ENCODE measurements at places on chromosomes 4 and X.

DNA sequence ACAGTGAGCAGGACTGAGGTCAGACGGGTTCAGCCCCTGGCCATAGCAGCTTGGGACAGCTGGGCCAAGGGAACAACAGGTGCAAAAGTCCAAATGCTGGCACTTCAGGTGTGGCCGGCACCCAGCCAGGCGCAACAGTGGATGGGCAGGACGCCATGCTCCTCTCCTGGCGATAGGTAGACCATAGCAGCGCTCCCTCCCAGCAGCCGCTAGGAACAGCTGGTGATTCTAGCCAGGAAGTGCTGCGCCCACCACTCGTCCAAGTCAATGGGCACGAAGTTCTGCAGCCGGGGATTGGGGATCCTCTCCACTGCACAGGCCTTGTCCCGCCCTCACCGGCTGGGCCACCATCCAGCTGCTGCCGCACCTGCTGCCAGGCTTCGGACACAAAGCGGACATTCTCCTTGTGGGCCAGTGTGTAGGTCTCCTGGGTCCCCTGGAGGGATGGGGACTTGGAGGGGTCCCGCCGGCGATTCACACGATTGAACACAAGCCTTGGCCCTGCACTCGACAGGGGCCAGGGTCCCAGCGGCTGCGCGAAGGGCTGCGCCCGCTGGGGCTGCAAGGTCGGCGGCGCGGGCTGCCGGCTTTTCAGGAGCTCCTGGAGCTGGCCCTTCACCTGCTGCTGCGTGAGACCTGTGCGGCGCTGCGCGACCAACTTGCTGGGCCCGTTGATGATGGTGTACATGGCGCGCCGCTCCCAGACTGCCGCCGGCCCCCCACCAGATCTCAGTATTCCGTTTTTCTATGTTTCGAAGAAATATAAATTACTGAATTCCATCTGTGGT is 227.5 kb upstream of the STK26 start:
- no peak for DNase-seq

GRCh38 chrX:31551913-31552312 is 480.1 kb upstream of the FTHL17 start:
- no peak for DNase-seq

DNA sequence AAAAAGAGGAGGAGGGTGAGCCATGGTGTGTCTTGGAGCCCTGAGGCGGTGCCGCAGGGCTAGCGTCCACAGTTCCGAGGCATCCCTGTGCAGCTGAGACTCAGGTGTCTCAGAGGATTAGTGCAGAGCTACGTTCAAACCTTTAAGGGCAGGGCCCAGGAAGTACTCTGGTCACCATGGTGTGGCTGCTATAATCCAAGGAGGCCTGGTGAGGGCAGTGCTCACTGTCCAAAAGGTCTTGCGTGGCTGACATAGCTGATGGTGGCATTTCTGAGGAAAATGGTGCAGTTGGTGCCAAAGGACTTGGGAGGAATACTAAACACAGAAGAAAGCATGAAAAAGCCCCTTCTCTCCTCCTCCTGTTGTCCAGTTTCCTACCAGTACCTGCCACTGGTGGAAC is 146.9 kb downstream of the DCHS2 start:
- DNase-seq, result no peak

DNA sequence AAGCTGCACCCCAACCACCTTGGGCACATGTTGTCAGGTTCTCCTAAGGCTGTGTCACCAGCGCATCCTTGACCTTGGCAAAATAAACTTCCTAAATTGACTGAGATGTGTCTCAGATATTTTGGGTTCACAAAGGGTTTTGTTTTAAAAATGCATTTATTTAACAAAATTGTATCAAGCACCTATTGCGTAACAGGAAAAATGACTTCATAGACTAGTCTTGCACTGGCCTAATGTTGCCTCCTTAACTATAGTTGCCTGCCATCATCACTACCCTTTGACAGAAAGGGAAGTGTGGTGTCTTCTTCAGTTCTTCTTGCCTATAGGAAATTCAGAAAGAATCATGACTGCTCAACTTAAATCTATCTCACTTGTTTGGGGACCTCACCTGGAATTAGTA is 374.2 kb downstream of the SH2D1A start:
- no peak for DNase-seq

DNA sequence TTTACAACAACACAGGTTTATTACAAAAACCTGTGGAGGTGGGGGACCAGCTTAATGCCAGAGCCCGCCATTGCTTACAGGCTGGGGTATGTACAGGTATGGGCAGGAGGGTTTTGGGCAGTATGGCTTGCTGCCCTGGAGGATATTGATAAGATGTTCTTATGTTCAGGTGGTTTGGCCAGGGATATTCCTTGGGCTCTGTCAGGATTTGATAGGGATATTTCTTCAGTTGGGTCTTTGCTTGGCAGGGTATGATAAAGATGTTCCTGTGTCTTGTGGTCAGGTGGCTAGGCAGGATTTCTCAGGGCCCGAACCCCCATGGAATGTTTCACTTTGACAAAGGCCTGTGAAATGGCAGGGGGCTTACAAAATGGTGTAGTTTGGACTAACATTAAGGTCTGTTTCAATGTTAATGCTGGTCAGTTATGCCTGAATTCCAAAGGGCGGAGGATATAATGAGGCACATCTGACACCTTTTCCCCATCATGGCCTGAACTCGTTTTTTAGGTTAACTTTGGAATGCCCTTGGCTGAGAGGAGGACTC is 3.1 kb downstream of the MGST2 start:
- DNase-seq, result no peak

GRCh38 chr4:156521631-156522030 is 450.0 kb downstream of the PDGFC start:
- DNase-seq, result no peak

GRCh38 chr4:162931286-162931685 is 235.4 kb downstream of the NAF1 start:
- DNase-seq, result no peak

GRCh38 chrX:138082896-138083295 is 517.0 kb downstream of the ZIC3 start:
- no peak for DNase-seq

- DNase-seq, result no peak
These were observed 505.3 kb upstream of the CPEB2 start for GRCh38 chr4:14496969-14497368.

DNA sequence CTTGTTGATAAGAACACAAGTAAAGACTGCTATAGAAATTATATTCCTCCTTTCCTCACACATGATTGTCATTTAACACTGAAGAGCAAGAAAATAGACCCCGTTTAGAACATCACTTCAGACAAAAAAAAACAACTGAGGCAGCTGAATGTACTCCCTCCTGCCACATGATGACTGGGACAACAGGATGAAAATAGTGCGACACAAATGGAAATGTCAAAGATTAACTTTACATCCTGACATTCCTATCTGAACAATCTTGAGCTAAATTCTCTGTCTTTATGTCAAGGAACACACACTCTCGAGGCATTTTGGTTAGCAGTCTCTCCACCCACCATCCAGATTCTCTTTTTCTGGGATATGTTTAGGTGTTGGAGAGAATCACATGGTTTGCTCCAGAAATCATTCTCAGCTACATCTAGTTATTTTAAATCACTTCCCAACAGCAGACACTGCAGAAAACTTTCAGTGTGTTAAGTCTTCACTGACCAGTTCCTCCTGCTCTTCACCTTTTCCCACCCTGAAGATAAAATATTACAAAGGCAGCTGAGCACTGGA is 16.3 kb upstream of the KCNIP4 start:
- no peak for DNase-seq

DNA sequence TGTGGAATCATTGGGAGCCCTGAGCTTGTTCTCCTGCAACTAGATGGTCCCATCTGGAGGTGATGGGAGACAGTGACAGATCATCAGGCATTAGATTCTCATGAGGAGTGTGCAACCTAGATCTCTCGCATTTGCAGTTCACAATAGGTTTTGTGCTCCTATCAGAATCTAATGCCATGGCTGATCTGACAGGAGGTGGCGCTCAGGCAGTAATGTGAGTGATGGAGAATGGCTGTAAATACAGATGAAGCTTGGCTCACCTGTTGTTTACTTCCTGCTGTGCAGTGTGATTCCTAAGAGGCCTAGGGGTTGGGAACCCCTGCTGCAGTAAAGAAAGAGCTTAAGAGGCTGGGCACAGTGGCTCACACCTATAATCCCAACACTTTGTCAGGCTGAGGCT is 42.2 kb upstream of the PUDP start:
- DNase-seq, result no peak

GRCh38 chr4:182842759-182843390 is 74.3 kb downstream of the DCTD start:
- DNase-seq, result no peak

- no peak for DNase-seq
These were observed 19.3 kb downstream of the SEL1L3 start for GRCh38 chr4:25843340-25844097.

GRCh38 chrX:48468247-48468671 is 1.8 kb downstream of the SLC38A5 start:
- no peak for DNase-seq

DNA sequence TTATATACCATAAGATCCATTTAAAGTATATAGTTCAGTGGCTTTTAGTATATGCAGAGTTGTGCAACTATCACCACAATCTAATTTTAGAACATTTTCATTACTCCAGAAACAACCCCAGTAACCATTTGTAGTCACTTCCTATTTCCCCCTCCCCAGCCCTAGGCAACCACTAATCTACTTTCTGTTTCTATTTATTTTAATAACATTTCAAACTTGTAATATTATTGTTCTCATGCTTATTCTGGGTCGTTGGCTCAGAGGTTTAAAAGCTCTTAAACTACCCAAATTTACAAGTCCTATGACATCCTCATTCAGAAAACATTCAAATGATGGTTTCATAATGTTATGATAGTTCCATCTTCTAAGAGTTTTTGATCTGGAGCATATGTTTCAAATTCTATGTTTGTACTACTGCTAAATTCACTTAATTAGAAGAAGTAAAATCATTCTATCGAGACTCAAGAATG is 18.4 kb downstream of the XIAP start:
- DNase-seq, result no peak

DNA sequence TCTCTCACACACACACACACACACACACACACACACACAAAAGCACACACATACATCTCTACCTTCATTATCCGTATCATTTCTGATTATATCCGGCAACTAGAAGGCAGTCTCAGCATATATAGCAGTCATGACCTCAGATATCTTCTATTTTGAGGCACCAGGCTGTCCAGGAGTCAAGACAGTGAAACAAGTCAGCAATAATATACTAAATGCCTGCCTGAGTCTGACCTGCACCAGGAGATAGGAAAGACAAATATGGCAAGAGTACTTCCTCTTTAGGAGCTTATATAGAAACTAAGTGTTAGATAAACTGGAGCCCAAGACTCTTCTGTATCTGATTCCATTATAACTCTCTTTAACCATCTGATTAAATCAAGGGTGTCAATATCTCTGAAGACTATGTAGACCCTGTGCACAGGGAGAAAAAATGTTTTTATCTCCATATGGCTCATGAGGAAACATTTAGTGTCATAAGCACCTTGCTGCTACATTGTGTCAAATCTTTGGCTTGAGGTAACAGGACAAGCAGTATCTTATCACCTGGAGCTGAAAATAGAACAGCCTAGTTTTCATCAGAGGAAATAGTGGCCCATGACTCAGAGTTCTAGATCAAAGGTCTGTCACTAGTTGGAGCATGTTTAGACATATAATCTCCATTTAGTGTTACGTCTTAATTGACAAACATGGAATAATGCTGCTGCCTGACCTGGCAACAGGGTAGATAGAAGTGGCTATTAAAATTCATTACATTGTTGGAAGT is 27.0 kb upstream of the FAM47B start:
- no peak for DNase-seq

DNA sequence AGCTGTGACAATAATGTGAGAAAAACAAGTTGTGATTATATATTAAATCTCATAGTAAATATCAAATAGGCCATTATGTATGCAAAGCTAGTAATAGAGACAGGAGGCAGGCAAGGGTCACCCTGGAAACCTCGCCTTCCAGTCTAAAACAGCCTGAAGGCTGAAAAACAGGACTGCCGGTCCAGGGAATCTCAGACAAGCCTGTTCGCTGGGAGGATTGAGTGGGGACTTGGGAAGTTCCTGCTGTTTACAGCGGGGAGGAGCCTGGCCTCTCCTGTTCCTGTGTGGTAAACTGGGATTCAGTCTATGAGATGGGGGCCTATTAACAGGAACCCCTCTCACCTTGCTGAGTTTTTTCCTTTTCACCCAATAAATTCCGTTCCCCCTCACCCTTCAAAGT is 2317.3 kb downstream of the PCDH7 start:
- DNase-seq, result no peak

- DNase-seq, result no peak
These were observed 41.4 kb downstream of the GUCY2F start for GRCh38 chrX:109440475-109440874.

DNA sequence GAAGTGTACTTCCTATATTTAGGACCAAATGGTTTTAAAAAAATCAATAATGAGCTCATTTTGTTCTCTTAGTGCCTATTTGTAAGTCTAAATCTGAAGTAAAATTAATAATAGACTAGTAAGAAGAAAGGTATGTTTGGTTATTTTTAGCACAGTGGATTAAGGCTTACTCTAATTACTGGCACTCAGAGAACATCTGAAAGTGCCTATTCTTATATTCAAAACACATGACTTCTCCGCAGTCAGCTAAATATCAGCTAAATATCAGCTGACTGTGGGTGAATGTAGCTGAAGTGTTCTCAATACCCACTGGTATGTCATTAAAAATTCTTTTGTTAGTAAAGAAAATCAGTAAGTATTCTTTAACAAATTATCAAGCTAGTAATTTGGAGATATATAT is 6.0 kb downstream of the AP1S2 start:
- no peak for DNase-seq

DNA sequence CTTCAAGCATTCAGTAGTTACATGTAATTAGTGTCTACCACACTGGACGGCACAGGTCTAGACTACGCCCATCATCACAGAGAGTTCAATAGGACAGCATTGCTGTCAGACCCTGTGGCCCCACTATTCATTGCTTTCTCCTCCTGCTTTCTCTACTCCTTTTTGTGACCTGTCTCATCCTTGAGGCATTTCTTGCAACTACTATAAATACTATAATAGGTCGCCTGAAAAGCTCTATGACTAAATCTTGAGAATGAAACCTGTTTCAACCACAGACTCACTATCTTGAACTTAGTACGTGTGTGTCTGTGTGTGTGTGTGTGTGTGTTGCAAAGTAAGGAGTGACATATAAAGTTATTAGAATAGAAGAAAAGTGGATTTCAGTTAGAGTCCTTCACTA is 252.9 kb upstream of the KLF3 start:
- DNase-seq, result no peak

- DNase-seq, result no peak
These were observed 933.5 kb downstream of the C4orf33 start for GRCh38 chr4:130029442-130029841.

DNA sequence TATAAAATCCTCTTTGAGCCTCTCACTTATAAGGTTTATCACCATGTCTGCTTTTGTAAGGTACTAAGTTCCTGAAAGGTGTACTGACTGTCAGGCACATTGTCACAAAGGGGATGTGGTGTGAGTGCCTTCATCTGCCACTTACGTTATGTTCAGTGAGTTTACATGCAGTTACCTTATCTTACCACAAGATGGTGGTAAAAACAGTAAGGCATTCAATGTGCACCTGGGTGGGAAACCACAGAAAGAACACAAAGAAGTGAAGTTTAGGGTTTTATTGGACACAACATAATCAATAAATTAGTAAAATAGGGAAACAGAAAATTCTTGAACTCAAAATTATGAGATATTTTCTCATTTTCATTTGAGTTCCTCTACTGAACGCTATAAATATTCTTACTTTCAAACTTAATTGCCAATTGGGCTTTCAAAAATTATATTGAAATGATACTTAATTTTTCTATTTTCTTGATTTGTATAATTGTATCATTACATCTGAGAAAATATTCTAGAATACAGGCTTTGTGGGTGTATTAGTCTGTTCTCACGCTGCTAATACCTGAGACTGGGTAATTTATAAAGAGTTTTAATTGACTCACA is 650.8 kb downstream of the PCDH7 start:
- peak; percentile 26 for DNase-seq

- DNase-seq, result no peak
These were observed 190.2 kb downstream of the SCFD2 start for GRCh38 chr4:53175640-53176039.

All from fibroblast of the conjunctiva (primary cell).